Lung (tissue), 17 donors: ENCODE measurements at places on chromosomes 11 and 22. TPM values are rescaled to one million over a fixed set of nuclear protein-coding genes. Genes with fewer than 3 reads are reported as not detected.

CCDC88B gene
- 32.7 TPM for total RNA-seq

APOA4 gene
- total RNA-seq, result not detected

DNA sequence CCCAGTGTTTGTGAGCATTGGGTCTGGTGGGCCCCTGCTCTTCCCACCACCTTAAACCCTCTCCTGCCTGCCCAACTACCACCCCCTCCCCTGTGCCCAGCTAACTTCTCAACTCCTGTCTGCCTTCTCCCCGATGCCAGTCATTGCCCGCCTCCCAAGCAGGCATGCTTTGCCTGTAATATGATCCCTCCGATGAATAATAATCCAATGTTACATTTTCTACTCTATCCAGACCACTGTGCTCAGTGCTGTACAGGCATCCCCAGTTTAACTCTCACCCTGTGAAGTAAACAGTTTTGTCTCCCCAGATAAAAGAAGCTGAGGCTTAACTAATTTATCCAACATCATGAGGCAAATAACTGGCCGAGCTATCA lies 35.5 kb upstream of the OLFML1 start:
- DNase-seq, result peak; percentile 22
- no peak overlapping the region for H3K4me3 ChIP-seq
- no peaks in the 10 kb centered on the region for H3K27me3 ChIP-seq
- H3K27ac ChIP-seq, result no peak overlapping the region
- H3K36me3 ChIP-seq, result no peaks in the 10 kb centered on the region
- peaks cover 11% of the 10 kb centered on the region for H3K4me1 ChIP-seq

GRCh38 chr11:46342239-46342638 lies 5.0 kb upstream of the DGKZ start:
- H3K4me1 ChIP-seq, result peaks cover 30% of the 10 kb centered on the region
- H3K27me3 ChIP-seq, result no peaks in the 10 kb centered on the region
- H3K27ac ChIP-seq, result peak overlapping the region; percentile 10
- no peak overlapping the region for H3K4me3 ChIP-seq
- no peaks in the 10 kb centered on the region for H3K36me3 ChIP-seq
- peak; percentile 66 for DNase-seq

DNA sequence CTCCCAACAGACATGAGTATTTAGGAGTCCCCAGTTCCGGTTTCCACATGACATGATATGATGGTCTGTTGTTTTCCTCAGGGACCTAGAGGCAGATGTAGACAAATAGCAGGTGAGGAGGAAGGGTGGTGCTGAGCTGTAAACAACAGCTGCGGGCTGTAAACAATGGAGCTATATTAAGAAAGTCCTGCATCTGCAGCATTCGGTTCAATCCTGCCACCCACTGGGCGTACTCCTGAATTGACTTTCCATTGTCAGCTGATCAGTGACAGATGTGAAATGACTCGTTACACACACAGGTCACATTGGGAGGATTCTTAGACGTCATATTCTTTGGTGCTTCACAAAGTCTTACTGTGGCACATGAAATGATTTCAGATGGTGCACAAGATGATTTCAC lies 26.8 kb upstream of the RAG1 start:
- H3K27me3 ChIP-seq, result no peaks in the 10 kb centered on the region
- no peaks in the 10 kb centered on the region for H3K36me3 ChIP-seq
- no peaks in the 10 kb centered on the region for H3K4me1 ChIP-seq
- no peak overlapping the region for H3K4me3 ChIP-seq

DNA sequence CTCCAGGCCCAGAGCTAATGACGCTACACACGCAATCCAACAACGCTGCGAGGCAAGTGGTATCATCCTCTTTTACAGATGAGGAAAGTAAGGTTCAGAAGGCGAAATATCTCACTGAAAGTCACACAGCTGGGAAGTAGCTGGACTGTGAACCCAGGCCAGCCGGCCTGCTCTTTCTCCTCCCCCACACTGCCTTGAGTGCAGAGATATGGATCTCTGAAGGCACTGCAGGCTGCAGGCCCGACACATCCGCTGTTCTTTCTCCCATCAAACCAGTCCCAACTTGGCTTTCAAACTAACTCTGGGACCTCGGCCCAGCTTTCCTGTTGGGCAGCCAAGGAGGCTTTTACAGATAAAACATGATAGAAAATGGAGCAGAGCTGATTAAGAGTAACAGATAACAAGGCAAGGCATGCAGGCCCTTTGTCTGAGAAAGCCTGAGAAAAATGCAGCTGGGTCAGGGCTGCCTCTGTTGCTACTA lies 64.0 kb upstream of the PTPRJ start:
- H3K27ac ChIP-seq, result no peak overlapping the region
- no peaks in the 10 kb centered on the region for H3K27me3 ChIP-seq
- peak; percentile 91 for DNase-seq
- H3K36me3 ChIP-seq, result no peaks in the 10 kb centered on the region

- H3K4me3 ChIP-seq, result no peak overlapping the region
- no peaks in the 10 kb centered on the region for H3K27me3 ChIP-seq
- H3K36me3 ChIP-seq, result no peaks in the 10 kb centered on the region
- no peak overlapping the region for H3K27ac ChIP-seq
Measured at GRCh38 chr22:30226192-30226832, 20.2 kb downstream of the LIF start.

DNA sequence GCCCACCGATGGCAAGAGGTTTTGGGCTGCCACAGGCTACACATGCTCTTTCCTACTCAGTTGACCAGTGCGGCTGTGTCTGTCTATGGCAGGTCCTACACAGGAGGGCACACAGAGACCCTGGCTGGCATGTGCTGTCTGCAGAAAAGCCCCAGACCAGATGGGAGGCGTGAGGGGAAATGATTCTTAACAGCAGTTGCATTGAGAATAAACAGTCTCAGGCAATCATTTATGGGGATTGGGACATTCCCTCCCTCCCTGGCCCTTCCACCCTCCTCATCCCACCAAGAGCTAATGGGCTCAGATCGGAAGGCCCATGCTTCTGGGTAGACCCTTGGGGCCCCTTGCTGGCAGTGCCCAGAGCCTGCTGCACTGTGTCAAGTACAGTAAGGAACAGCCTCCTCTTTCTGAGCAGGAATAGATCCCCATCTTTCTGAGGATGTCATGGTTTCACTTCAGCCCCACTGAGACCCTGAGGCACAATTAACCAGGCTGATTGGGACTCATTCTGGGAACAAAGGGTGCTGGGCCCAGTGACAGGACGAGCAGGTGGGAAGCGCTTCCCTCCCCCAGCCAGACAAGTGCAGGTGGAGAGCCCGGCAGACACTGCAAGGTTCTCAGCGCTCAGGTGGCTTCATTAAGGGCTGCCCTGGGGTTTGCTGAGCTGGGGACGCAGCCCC lies 28.3 kb downstream of the TSPAN18 start:
- H3K36me3 ChIP-seq, result no peaks in the 10 kb centered on the region
- H3K4me3 ChIP-seq, result no peak overlapping the region
- no peak overlapping the region for H3K27ac ChIP-seq
- no peaks in the 10 kb centered on the region for H3K27me3 ChIP-seq
- H3K4me1 ChIP-seq, result peaks cover 10% of the 10 kb centered on the region
- DNase-seq, result no peak

- no peaks in the 10 kb centered on the region for H3K4me1 ChIP-seq
- H3K36me3 ChIP-seq, result peaks cover 22% of the 10 kb centered on the region
- no peak for DNase-seq
- peak overlapping the region; percentile 90 for H3K27ac ChIP-seq
- H3K27me3 ChIP-seq, result no peaks in the 10 kb centered on the region
Measured at GRCh38 chr11:64856382-64857227, 12.2 kb upstream of the CDC42BPG start.
